Central memory CD4-positive, alpha-beta T cell (primary cell): ENCODE measurements at places on chromosomes 13 and 19.

- peak; percentile 60 for DNase-seq
These were observed 3.6 kb upstream of the KCNN4 start for GRCh38 chr19:43784241-43784980.

DNA sequence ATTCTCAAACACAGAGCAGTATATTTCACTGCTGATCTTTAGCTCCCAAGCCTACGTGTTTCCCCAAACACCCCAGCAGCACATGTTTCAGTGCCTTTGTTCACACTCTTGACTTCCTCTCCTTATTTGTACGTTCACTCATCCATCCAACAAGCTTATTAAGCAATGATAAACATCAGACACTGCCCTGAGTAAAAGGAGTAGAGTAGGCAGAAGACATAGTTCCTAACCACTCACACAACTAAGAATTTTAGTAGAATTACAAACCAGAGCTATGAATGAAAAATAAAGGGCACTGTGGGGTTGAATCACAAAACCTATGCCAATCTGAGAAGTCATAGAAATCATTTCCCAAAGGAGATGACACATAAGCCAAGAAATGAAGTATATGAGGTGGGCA, 213.5 kb downstream of the DIAPH3 start:
- no peak for DNase-seq

DNA sequence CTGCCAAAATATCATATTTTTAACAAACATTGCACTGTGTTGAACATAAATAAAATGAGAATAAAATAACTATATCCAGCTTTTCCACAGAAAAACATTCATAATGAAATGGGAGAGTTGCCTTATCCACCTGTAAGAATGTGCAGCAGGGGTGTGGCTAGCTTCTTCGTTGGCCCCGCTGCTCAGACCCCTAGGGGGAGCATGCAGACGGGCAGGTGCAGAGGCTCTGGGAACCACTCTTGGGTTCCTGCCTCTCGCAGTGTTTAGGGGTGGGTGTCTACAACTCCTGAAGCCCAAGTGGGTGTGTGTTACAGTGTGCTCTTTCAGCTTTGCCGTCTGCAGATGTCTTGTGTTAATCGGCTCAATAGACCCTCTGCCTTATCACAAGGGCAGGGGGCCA, 121.7 kb downstream of the SLITRK5 start:
- DNase-seq = no peak

DNA sequence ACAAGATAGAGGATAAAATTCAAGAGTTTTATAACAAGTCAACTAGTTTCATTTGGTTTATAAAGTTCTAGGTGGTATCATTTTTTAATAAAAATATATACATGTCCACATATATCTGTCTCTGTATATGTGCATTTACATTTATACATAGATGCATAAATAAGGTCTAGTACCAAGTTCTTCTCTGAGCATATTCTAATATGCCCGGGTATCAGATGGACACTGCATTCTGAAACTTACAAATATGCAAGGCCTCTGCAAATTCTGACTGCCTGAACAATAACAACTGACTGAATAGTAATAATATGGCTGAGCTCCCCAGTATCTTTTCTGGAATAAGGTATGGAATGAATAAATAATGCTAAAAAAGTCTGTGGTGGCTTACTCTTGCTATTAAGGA, 304.8 kb downstream of the KLF12 start:
- DNase-seq = no peak

DNA sequence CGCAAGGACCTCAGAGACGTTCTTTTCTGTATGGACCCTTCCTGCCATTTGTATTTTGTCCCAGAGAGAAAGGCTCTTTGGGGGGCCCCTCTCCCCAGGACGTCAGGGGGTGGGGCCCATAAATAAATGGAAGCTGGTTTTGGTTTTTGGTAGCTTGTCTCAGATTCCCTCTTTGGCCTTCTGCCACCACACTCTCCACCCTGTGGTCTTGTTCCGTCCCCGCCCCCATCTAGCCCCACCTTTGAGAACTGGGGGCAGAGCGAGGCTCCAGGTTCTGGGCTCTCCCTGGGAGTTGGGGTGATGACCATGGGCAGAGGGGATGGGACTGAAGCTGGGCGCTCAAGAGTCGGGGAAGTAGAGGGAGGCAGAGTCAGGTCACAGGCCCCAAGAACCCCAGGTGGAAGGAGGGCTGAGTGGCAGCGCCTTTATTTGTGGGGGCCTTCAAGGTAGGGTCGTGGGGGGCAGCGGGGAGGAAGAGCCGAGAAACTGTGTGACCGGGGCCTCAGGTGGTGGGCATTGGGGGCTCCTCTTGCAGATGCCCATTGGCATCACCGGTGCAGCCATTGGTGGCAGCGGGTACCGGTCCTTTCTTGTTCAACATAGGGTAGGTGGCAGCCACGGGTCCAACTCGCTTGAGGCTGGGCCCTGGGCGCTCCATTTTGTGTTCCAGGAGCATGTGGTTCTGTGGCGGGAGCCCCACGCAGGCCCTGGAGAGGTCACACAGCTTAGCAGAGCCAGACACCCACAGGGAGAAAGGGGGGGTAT, 3.3 kb downstream of the ISYNA1 start:
- no peak for DNase-seq

- no peak for DNase-seq
These were observed 62.2 kb downstream of the DNAJC15 start for GRCh38 chr13:43085545-43085944.

DNA sequence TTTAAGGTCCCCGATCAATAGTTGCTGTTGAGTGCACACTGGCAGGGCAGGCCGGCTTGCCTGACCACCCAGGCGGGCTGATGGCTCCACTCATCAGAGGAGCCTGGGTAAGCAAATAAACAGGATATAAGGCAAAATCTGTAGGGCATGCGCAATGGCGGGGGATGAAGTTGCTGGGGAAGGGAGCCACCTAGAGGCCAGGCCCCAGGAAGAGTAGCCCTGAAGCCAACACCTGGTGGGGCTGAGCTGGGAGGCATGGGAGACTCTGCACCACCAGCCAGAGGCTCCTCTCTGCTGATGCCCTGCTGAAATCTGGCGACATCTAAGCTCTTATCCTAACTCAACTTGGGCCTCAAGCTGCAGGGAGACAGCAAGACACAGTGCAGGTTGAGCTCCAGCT, 324.3 kb downstream of the ZNF536 start:
- DNase-seq = no peak

DNA sequence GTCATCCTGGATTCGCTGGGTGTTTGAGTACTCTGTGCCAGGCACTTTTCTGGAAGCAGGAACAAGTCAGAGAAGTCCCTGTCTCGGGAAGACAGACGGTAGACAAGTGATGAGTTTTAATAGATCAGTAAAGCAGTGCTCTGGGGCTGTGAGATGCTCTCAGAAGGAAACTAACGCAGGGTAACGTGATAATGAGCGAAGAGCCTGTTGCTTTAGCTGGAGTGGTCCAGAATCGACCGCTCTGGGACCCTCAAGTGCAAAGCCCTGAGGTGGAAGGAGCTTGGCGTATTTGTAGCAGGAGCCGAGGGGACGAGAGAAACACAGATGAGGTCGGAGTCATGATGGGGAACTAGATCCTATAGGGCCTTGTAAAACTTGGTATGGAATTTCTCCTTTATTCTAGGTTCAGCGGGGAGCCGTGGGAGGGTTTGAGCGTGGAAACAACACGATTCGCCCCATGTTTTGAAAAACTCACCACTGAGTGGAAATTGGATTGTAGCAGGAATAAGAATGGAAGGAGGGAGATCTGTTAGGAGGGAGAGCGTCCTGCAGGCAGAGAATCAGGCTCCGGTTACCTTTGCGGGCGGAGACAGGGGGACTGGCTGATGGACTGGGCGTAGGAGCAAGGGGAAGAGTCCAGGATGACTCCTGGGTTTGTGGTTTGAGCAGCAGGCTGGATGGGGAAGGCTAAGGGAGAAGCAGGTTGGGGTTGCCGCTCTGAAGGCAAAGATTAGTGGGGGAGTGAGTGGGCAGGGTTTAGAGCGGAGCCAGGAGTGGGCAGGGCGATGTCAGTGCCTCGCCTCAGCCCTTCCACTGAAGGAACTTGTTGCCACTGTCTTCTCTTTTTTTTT, 763 bp downstream of the POLD1 start:
- DNase-seq = no peak

DNA sequence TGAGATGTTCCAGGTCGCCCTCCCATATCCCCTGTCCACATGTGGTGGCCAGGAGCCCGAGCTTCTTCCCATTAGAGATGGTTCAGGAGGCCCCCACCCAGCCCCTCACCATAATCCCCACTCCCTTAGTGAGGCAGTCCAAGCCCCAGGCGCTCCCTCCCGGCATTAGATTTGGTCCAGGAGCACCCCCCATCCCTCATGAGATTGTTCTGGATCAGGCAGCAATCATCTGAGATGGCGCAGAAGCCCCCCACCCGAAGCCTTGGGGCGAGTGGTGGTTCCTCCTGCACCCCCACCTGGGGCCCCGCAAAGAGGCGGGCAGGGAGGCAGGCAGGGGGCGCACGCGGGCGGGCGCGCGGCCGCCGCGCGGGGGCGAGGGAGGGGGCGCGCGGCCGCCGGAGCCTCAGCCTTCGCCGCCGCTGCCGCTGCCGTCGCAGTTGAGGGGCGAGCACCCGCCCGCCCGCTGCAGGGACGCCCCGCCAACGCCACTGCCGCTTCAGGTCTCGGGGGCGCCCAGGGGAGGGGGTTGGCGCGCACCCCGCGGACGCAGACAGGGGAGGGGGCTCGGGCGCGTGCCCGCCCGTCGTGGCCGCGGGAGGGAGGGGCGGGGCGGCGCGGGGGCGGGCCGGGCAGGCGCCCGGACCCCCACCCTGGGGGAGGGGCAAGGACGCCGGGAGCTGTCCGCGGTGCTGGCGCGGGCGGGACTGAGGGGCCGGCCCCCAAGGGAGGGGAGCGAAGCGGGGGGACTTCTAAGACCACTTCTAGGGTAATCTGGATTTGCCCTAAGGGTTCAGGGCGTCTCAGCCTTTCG, 46.4 kb upstream of the SHKBP1 start:
- DNase-seq = no peak

GRCh38 chr19:31553846-31554215, 204.6 kb upstream of the TSHZ3 start:
- no peak for DNase-seq

GRCh38 chr19:30598688-30599087, 226.5 kb downstream of the ZNF536 start:
- DNase-seq = no peak

GRCh38 chr13:96629331-96629730, 364.9 kb downstream of the OXGR1 start:
- DNase-seq = no peak

- DNase-seq = no peak
These were observed 929.1 kb downstream of the PCDH9 start for GRCh38 chr13:66301006-66301405.

GRCh38 chr13:100490692-100491091, 97.9 kb downstream of the GGACT start:
- DNase-seq = no peak

DNA sequence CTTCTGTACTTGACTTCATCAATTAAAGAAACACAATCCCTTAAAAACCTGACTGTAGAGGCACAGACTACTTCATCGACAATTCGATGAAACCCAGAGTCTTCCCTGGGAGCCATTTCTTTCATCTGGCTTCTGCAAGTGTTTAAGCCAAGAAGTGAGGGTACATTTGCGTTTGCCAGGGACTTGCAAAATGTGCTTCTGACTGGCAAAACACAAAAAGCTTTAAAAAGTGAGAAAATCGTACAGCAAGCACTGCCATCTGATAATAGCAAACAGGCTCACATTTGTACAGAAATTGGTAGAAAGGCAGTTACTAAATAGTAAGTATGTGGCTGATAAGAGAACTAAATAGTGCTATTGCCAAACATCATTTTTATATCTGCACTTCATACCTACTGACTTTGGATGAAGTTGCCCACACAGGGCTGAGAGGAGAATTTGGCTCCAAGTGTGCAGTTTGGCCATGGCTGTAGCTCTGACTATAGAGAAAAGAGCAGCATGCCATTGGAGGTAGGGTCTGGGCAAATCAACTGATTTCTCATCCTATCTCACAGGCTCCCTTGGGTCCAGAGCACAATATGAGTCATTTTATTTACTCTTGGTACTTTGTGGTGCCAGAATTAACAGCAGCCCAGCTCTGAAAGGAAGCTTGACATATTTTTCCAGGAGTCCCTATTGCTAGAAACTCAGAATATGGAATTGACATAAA, 358.1 kb downstream of the OXGR1 start:
- DNase-seq = no peak

DNA sequence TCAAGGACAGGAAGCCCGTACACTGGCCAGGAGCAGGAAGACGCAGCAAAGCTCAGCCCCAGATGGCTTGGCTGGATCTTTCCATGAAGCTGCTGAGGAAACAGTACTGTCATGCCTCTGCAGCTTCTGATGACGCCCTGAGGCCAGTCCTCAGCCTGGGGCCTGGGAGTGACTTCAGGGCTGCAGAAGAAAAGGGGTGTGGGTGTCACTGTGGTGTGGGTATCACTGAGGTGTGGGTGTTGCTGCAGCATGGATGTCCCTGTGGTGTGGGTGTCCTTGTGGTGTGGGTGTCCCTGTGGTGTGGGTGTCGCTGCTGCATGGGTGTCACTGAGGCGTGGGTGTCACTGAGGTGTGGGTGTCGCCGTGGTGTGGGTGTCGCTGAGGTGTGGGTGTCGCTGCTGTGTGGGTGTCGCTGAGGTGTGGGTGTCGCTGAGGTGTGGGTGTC, 12.0 kb upstream of the GAS6 start:
- peak; percentile 12 for DNase-seq

DNA sequence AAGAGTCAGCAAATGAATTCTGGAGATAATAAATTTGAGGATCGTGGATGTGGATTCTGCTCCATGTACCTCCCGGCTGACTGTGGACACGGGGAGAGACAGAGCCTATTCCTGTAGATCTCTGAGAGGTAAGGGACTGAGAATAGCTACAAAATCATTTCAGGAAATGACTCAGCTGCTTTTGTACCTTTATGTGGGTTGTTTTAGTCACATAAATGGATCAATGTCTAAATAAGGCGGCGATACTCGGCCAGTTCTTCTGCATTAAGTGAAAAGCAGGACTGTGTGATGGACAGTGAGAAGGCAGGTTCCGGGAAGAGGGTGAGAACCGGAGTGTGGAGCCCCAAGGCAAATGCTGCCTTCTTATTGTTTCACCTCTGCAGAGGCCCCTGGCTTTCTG, 128.1 kb downstream of the EFNB2 start:
- DNase-seq = no peak

GRCh38 chr19:1252221-1252820, 3.9 kb downstream of the MIDN start:
- DNase-seq = peak; percentile 64
